ENCODE measurements at places on chromosomes 6 and 20.

- DNase-seq = no peak
Observed at GRCh38 chr6:92243315-92243714, 1176.0 kb downstream of the EPHA7 start.

DNA sequence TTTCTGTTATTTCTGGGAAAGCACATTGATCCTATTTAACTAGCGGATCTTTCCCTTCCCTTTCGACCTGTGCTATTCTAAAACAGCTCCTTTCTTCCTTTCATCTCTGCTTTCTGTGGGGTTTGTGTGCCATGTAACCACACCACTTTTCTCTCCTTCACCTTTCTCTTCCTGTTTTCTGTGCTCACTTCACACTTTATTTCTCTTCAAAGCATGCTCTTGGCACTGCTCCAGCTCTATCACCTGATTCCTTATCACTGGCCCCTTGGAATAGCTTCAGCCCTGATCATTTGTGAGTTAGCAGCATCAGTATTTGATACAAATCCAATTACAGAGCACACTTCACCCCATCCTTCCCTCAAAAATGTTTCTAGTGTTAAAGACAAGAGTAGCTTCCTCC is 8.1 kb upstream of the METTL24 start:
- no peak for DNase-seq

GRCh38 chr6:29919506-29920445 is 22.6 kb upstream of the HLA-A start:
- DNase-seq = no peak

DNA sequence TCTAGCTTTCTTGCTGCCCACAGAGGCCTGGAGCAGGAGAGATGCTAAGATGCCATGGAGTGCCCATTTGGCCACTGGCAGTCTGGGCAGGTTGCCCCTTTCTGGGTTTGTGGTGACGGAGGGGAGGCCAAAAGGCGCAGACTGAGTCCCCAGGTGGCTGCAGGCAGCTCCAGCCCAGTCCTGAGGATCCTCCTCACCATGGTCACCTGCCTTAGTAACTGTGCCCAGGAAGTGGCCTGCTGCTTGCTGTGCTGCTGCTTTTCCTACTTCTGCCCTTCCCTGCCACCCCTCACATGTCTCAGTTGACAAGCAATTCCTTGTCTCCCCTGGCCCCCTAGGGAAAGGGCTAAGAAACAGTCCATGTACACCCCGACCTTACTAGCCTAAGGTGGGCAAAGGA is 35.3 kb upstream of the KIFC1 start:
- no peak for DNase-seq

- DNase-seq = no peak
Observed at GRCh38 chr6:151196555-151196954, 43.2 kb upstream of the AKAP12 start.

DNA sequence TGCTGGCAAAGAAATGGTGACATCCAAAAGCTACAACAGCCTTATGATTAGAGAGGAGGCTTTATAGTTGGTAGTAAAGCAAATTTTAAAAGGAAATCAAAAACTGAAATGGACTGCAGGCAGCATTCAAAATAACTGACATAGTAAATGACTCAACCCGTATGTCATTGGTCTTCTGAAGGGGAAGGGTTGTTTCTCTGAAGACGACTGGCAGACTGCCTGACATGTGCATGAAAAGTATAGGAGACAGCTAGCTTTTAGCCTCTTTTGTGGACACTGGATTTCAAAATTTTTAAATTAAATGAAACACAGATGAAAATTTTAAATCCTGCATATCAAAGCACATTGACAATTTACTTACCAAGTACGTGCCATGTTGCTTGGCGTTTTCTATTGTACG is 90.7 kb downstream of the TRMT6 start:
- DNase-seq = no peak

GRCh38 chr6:2509711-2510110 is 241.0 kb downstream of the MYLK4 start:
- no peak for DNase-seq

DNA sequence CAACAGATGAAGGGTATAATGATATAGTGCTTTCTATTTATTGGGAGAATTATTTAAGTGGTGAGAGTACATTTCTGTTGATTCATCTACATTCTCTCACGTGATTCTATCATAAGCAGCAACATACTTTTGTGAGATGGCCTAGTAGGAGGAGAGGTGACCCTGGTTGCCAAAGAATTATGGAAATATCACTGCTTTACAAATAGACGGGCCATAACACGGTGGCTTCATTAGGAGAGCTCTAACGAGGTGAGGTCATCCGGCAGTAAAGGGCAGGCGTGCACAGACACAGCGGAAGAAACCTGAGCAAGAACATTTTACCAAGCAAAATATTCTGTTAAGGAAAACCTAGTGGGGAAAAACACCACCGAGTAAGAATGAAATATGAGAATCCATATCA is 337.4 kb upstream of the QKI start:
- no peak for DNase-seq

DNA sequence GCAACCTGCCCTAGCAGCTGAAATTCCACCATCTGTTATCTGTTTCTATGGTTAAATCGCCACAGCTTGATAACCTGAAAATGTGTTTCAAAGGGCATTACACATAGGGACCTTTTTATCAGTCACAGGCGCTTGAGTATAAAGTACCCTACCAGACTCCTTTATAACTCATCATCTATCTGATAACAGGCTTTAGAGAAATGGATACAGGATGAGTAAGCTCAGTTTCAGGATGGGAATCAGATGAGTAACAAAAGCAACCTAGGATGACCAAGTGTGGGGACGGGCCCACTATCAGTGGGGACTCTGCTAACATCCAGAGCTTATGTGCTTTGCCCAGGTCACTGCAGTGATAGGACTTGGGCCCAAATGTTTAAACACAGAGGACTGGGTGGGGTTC is 75.6 kb downstream of the PRND start:
- no peak for DNase-seq
